ENCODE measurements at places on chromosomes 16 and 17.

- no peak for DNase-seq
Observed at GRCh38 chr17:79029327-79030009, 5.5 kb downstream of the C1QTNF1 start.

DNA sequence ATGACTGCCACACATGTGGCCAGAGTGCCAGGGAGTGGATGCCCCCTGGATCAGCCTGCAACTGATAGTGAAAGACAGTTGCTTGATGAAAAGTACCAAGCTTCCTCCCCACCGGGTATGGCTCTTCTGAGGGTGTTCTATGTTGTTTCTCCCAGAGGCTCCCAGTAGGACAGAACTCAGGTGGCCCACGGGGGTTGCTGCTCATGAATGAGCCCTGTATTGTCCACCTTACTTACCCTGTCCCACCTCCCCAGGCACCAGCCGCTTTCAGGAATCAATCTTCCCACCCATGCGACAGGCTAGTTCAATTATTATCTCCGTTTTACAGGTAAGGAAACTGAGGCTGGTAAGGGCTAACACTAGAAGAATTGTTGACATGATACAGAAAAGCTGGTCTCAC is 34.9 kb upstream of the RGS9 start:
- no peak for DNase-seq

- DNase-seq, result no peak
Observed at GRCh38 chr17:19678581-19679453, 30.3 kb downstream of the ALDH3A2 start.

GRCh38 chr16:85479972-85480726 is 133.0 kb upstream of the GSE1 start:
- no peak for DNase-seq

- no peak for DNase-seq
Observed at GRCh38 chr16:29736764-29737163, 9.0 kb downstream of the C16orf54 start.

DNA sequence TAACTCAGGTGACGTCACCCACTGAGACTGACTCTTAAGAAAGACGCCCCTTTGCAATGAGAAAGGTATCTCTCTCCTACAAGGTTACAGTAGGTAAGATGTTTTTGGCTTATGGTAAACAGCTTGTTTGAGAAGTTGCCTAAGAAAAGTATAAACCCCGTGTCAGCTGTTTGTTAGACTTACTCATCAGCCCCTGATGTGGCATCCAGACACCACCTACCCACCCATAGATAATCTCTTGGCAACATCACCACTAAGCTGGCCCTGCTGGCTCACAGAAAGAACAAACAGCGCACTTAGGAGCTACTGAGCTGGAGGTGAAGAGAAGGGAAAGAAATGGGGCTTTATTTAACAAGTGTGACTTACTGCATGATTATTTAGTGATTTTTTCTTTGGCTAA is 121.0 kb downstream of the PARN start:
- DNase-seq, result no peak

DNA sequence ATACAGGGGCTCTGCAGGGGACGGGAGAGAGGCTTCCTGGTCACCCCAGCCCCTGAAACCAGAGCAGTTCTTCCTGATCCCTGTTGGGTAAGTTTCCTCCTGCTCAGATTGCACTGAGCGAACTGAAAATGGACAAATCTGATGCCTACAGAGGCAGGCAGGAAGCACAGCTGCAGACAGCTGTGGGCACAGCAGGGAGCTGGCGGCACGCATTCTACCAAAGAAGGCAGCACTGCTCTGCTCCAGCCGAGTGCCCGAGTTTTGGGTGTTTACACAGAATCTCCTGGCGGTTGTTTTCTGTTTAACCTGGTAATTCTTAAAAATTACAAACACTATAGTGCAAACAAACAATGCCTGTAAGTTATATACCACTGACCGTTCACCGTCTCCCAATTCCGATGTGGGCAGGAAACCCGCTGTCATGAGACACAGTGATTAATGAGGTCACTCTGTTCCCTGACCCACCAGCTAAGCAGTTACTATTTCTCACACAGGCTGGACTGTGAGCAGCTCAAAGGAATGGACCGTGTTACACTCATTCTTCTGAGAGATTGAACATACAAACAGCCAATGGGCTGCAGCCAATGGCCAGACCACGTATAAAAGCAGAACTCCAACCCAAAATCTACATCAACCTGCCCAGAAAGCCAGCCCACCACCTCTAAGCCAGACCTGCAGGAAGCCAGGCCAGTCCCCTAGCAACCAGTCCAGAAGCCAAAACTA is 25.5 kb downstream of the NSMCE1 start:
- DNase-seq, result no peak

DNA sequence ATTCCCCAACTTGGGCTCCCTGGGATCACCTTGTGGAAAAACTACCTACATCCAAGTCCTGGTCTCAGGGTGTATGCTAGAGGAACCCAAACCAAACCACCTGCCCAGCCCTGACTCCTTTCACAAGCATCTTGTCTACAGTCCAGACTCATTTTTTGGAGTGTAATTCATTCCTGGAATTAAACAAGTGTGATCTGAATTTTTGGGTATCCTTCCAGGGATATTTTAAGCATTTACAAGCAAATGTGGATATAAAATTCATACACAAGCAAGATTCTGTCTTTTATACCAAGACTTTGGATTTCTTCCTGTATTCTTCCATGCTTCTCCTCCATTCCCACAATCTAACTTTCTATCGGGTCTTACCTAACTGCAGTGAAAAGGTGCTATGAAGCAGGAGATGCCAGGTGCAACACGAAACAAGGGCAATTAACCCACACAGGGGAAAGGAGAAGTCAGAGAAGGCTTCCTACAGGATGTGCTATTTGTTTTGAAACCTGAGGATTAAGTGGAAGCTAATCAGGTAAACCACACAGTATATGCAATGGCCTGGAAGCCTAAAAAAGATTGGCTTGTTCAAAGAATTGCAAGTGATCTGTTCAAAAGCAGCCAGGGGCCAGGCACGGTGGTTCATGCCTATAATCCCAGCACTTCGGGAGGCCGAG is 417.2 kb upstream of the C16orf82 start:
- no peak for DNase-seq

DNA sequence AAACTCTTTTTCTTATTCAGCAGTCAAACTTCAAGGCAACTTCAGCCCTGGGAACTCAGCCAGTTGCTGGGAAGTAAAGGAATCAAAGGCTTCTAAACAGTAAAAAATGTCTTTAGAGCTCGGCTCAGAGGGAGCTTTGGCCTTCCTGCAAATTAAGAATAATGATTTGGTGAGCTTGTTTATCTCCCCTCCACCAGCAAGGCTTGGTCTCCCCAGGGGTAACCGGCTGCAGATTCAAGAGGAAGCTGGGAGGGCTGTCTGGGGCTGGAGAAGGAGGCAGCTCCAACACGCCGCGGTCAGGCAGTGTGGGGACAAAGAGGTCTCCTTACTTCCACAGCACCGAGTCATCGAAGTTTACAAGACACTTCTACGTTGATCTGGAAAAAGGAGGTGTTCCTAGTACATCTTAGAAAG is 17.7 kb upstream of the DOC2B start:
- DNase-seq, result no peak

- no peak for DNase-seq
Observed at GRCh38 chr17:48609759-48610281, 997 bp downstream of the HOXB7 start.

DNA sequence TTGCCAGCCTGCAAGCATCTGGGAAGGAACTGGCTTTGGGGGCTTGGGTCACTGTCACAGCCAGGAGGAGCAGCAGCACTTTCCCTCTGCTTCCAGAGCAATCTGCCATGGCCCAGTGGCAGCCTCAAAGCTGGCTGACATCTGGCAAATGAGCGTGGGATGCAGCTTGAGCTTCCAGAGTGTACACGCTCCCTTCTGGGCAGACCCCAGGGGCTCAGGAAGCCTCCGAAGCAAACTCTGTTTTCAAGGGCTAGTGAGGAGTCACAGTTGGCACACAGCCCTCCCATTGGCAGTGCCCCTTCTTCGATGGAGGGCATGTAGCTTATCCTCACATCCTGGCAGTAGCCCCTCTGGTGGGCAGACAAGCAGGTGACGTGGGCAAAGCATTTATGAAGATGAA is 249.6 kb downstream of the ENGASE start:
- no peak for DNase-seq

GRCh38 chr16:19710191-19710908 is 7.7 kb downstream of the KNOP1 start:
- no peak for DNase-seq

- DNase-seq, result no peak
Observed at GRCh38 chr16:66004699-66005098, 361.8 kb upstream of the CDH5 start.
